ENCODE measurements at places on chromosomes 1 and 21.

- peak; percentile 76 for DNase-seq
Measured at GRCh38 chr1:105337420-105337819, 1587.7 kb downstream of the AMY1C start.

DNA sequence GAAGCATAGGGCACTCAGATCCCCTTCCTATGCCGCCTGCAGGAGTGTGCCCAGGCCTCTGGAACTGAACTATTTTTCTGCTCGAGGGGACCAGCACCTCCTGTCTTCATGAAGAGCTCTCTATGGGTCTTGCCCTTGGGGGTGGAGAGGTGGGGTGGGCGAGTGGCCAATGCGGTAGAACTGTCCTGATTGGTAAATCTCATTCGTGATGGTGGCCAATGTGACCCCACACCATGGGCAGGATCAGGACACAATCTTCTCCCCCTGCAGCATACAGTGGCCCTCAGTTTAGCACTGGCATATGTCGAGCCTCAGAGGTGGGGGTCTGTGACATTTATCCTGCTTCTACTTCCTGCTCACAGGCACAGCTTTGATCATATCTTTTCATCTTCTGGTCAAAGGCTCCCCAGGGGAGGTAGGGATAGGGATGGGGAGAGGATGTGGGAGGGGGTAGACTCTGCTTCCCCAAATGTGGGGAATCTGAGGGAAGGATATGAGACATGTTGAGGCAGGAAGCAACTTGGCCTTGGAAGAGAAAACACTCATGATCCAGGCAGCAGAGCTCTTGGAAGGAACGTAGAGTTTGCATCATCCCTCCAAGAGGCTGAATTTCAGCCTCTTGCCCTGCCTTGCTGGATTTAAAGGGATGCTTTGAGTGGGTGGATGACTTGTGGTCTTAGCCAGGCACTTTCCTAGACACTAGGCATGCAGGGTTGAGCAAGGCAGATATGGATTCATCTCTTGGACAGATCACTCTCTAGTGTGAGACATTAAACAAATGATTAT is 81.8 kb downstream of the LAMC2 start:
- DNase-seq = no peak

DNA sequence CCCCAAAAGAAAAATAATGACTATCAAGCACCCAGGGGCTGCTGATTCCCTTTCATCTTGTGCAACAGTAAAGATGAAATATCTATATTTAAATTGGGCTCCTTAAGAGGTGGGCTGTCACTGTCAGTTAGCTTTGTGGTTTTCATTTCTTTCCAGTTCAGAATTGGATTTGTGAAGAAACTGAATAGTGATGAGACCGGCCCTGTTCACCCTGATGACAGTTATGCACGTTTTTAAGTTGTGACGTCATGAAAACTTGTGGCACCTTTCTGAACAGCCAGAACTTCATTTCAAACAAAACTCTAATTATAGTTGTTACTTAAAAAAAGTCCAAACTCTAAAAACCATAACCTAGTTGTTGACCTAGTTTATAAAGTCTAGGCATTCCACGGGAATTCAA is 125.9 kb downstream of the RUNX1 start:
- DNase-seq = no peak

GRCh38 chr1:62222321-62222720 is 27.7 kb downstream of the L1TD1 start:
- DNase-seq = no peak

DNA sequence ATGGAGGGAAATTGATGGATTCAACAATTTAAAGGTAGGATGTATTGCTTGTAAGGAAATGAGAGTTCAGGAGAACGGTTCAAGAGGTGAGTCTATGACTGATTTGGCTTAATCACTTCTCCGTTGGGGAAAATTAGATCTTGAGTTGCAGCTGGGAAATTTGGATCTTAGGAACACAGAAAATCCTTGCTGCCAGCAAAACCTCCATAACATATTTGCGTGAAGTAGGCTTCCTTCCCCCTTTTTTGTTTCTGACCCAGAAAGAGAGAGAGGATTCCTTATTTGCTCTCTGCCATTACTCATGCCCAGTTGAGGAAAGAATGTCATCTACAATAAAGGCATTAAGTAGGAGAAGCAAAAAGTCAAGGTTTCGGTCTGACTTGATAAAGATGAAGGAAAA is 73.5 kb upstream of the PDC start:
- DNase-seq = no peak

- DNase-seq = no peak
Measured at GRCh38 chr1:89298461-89298860, 25.8 kb upstream of the GBP5 start.

- DNase-seq = no peak
Measured at GRCh38 chr1:209386156-209386555, 197.4 kb upstream of the CAMK1G start.

GRCh38 chr1:220226752-220227151 is 45.5 kb downstream of the RAB3GAP2 start:
- DNase-seq = no peak

- DNase-seq = no peak
Measured at GRCh38 chr1:201504799-201505502, 2.0 kb downstream of the CSRP1 start.

- DNase-seq = peak; percentile 49
Measured at GRCh38 chr21:30014886-30015285, 75.1 kb upstream of the GRIK1 start.

DNA sequence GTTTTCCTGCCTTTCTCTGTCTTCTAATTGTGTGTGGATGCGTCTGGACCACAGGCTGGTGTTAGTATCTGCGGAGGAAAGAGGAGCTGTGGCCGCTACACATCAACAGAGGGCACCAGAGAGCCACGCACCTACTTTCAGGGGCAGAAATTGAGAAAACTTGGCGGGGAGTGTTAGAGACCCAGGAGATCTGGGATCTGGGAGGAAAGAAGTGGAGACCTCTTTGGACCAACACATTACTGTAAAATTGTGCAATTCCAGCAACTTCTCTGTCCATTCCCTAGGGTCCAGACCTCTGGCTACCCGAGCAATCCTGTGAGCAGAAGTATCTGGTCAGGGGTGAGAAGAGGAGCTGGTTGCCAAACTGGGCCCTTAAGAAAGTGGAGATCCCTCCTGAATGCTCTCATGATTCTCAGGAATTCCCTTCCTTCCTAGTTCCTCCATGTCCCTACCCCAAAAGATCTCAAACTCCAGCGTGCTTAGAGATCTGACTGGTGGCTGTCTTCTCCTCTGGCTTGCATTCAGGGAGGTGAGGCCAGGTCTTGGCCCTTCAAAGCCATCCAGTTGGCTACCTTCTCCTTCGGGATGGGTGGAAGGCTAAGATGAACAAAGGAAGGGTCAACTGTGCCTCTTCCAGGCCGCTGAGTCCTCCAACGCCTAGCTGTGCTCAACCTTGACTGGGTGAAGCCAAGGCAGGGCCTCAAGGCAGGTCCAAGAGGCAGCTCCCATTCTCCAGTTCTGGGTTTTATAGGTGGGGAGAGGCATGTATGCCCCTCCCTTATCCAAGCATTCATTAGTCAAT is 1.2 kb upstream of the KIRREL1 start:
- peak; percentile 61 for DNase-seq

- no peak for DNase-seq
Measured at GRCh38 chr1:33009561-33009960, 27.1 kb downstream of the AK2 start.

GRCh38 chr1:53736290-53736689 is 2.7 kb downstream of the GLIS1 start:
- no peak for DNase-seq

- DNase-seq = no peak
Measured at GRCh38 chr1:21567241-21568005, 58.2 kb downstream of the ALPL start.

GRCh38 chr1:175481126-175482070 is 262.0 kb downstream of the TNR start:
- peak; percentile 3 for DNase-seq

DNA sequence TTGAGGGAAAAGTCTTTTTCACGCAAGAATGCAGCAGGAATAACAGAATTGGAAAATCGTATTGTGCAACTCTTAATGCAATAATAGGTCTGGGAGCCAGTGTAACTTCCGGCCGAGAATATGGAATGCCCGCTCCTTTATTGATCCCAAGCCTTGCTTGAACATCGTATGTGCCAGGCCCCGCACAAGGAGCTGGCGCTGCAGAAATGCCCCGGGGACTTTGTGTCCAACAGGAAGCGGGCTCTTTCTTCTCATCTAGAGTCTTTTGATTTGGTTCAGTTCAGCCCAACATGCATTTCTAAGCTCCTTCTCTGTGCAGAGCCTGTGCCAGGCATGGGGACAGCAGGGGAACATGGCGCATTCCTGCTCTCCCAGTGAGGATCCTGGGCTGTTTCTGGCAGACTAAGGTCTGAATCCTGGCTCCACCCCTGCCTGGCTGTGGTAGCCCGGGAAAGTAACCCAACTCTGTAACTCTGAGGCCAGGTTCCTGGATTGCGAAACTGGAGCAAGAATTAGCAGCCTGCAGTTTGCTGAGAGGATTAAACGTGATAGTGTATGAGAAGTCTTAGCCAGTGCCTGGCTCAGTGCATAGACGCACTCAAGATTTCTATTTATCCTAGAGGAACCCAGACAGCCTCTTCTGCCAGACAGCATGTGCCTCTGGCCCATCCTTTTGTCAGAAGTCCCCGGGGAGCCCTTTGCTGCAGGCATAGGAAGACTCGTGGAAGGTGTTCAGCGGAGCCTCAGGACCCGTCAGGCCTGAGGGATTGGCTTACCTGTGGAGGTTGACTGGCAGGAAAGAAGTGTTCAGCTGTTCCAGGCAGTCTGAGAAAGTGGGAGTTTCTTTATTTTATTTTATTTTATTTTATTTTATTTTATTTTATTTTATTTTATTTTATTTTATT is 987 bp upstream of the CDCP2 start:
- DNase-seq = peak; percentile 18

GRCh38 chr1:56406821-56407220 is 172.5 kb downstream of the PLPP3 start:
- no peak for DNase-seq

GRCh38 chr1:12309783-12310742 is 80.2 kb downstream of the VPS13D start:
- no peak for DNase-seq

DNA sequence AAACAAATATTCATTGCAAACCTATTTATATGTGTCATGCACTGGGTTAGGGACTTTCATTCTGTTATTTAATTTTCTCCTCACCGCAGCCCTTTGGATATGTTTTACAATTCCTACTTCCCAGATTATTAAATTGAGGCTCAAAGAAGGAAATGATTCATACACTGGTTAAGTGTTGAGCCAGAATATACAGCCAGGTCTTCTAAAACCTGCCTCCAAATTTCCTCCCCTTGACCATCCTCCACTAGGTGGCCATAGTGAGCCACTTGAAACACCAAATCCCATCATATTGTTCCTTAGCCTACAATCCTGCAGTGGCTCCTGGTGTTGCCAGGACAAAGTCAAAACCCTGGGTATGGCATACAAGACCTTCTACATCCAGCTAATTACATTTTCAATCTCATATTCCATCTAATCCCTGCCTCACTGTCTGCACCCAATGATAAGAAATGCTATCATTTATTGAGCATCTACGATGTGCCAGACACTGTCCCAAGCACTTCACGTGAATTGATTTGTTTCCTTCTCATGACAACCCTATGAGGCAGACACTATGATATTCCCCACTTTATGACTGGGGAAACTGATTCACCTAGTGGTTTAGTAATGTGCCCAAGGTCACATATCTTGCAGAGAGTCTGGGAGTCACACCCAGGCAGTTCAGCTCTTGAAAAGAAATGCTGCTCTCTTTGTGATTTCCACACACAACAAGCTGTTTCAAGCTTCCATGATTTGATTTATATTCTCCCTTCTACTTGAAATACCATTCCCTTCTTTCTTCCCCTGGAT is 23.6 kb upstream of the KIRREL1 start:
- DNase-seq = peak; percentile 44

DNA sequence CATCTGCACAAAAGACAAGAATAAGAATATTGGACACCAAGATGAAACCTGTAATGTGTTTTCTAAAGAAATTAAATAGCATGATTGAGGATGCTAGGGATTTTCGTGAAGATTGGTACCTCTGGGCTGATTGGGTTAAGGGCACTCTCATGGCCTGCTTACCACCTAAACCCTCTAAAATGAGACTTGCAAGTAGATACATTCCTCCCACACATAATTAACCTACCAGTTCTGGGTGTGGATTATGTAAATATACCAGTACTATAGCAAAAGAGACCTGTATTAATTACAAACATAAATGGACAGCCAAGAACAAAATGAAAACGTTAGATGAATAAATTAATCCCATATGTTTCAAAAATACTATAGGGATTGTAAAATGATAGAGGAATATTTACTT is 1069.6 kb upstream of the B3GALT2 start:
- no peak for DNase-seq
